ENCODE measurements at places on chromosomes 1 and 21. TPM values are rescaled to one million over a fixed set of nuclear protein-coding genes. Genes with fewer than 3 reads are reported as not detected.

CYP4A22 gene
- total RNA-seq = not detected

AKR7A3 gene
- total RNA-seq = 0.20 TPM

NPHS2 gene
- total RNA-seq = not detected

FAM167B gene
- total RNA-seq = 1.1 TPM

TESK2 gene
- total RNA-seq = 3.7 TPM

CFHR1 gene
- total RNA-seq = not detected

CD164L2 gene
- not detected for total RNA-seq

S100A5 gene
- total RNA-seq = 4.7 TPM

OLIG2 gene
- total RNA-seq = not detected

SYNC gene
- not detected for total RNA-seq

Measured in activated CD4-positive, alpha-beta memory T cell treated with anti-CD3 and anti-CD28 coated beads, Interleukin-2, amount 10 ng/mL, durations not matched to agents 7 days and 5 days (primary cell).